Chondrocyte (in vitro differentiated cells): ENCODE measurements at places on chromosomes 4 and X. TPM values are rescaled to one million over a fixed set of nuclear protein-coding genes. Genes with fewer than 3 reads are reported as not detected.

- no peak for DNase-seq
Measured at GRCh38 chr4:165433529-165433928, 54.7 kb downstream of the CPE start.

DNA sequence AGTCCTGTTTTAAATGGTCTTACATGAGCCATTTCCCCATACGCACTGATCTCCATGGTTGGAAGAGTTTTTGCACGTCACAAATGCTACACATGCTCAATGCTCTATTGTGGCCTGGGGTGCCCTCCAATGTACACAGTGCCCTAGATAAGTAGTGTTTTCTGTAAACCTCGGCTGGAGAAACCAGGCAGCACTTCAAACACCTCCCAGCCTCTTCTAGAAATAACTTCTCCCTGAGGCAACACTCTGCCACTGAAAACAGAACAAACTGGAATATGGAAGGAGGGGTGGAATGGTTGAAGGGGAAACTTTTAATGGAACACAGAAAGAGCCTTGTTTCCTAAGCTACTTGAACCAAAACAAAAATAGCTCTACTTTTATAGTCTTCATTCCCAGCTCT lies 123.9 kb upstream of the CBR4 start:
- DNase-seq = no peak

DNA sequence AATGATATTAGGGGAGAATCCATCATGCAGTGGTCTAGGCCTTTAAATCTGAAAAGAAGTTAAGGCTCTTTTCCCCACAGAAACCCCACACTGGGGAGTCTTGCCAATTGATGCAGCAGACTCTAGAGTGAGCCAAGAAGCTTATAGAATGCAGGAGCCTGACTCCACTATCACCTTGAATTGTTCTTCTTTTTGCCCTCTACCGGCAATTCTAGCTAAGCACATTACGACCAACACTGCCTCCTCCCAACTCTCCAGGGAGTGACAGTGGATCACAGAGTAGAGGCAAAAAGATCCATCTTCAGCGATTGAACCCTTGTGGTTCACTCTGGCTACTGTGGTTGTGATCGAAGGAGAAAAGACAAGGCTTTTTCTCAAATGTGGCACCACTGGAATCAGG lies 331.5 kb downstream of the NKX6-1 start:
- DNase-seq = no peak

GRCh38 chrX:130075777-130076176 lies 34.5 kb downstream of the ELF4 start:
- DNase-seq = no peak

The SFRP2 gene
- total RNA-seq = 120 to 233 TPM (median 130 TPM) in 3 replicates

- DNase-seq = no peak
Measured at GRCh38 chr4:139112650-139113049, 64.4 kb downstream of the ELF2 start.

The SH3BP2 gene
- 50.1 to 63.1 TPM (median 59.8 TPM) in 3 replicates for total RNA-seq

DNA sequence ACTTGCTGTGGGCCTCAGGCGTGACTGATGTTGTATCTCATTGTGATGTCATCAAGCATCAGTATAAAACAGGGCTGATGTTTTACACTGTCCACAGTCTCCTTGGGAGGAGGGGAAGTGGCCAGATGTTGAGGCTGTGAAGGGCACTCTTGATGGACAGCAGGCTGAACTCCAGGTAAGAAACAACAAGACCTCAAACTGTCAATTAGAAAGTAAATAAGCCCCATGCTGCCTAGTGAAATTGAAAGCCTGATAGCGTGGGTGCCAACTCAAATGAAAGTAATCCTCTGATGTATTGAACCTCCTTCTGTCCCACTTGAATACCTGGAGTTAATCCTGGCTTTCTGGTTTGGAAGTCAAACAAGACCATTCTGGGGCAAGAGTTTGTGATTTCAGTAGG lies 19.7 kb downstream of the VSIG1 start:
- no peak for DNase-seq
